ENCODE measurements at places on chromosomes 12 and 14.

GRCh38 chr12:101951002-101951670 lies 73.8 kb downstream of the DRAM1 start:
- DNase-seq, result no peak

- no peak for DNase-seq
Measured at GRCh38 chr12:124381456-124382296, 86.8 kb downstream of the RFLNA start.

- no peak for DNase-seq
Measured at GRCh38 chr12:108340037-108340436, 926 bp upstream of the CMKLR1 start.

GRCh38 chr12:97595936-97596335 lies 133.3 kb downstream of the RMST start:
- DNase-seq, result no peak

DNA sequence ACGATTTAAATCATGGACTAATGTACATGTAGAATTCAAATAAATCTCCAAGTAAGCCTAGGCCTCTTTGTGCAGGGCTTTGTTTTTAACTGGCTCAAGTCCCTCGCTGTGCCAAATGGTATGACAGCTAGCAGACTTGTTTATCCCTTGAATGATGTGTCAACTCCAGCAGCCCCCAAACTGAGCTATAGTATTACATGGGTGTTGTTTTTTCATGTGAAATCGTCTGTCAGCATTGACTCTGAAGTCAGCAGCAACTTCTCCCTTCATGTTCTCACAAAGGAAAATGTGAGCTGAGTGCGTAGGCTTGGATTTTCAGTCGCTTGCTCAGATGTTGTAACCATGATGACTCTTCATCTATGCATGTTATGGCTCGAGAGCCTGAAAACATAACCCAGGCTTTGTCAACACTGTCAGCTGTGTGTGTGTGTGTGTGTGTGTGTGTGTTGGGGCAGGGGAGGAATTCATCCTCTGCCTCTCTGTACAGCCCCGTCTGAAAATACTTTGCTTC lies 73.3 kb downstream of the PTHLH start:
- no peak for DNase-seq

- DNase-seq, result no peak
Measured at GRCh38 chr12:91483471-91483985, 300.9 kb upstream of the DCN start.

DNA sequence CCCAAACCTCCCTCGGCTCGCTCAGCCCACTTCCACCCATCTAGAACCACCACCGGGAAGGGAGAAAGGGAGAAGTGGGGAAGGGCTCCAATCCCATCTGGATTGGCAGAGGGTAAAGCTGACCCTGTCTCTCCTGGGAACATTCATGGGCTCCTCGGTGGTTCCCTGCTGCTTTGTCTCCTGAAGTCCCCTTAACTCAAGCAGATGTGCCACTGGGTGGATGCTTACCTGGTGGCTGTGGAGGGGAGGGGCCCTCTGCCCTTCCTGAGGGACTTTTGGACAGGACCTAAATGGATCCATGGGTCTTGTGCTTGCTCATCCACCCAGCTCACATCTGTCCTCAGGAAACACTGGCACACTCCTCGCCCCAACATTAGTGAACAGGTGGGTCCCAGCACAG lies 2.2 kb upstream of the CDC42BPB start:
- no peak for DNase-seq
